ENCODE measurements at places on chromosomes 7 and 10.

DNA sequence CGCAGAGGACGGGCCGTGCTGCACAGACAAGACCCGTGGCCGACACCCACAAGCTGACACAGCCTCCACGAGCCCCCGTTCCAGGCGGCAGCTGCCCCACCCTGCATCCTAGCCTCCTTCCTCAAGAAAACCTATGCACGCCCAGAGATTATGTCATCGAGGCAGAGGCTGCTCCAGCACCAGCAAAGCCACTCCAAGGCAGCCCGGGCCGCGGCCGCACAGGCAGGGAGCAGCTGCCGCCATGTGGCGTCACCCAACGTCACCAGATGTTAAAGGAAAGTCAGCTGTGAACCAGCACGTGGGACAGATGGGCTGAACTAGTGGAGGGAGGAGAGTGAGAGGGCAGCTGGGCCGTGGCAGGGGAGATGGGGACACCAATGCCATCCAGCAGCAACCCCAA, 59.8 kb downstream of the STK32C start:
- DNase-seq, result no peak

- DNase-seq, result no peak
Measured at GRCh38 chr10:28075424-28075823, 76.5 kb upstream of the ODAD2 start.

- no peak for DNase-seq
Measured at GRCh38 chr7:80346704-80347103, 165.2 kb downstream of the GNAT3 start.

- DNase-seq, result no peak
Measured at GRCh38 chr10:111522551-111522950, 445.7 kb downstream of the ADRA2A start.

DNA sequence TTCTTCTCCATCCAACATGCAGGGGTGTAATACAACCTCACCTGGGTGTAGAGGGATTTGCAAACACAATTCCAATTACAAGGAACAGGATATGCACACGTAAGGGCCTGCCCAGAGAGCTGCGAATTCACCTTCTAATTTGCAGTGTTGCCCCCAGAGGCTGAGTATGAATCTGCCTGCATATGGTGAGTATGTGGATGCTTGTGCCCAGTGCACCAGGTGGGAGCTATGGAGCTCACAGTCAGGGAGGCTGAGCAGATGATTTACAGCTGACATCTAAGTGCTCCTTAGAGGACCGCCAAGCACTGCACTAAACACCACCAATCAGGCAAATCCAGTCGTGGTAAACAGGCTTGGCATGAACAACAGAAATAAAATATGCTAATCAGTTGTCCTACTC, 132.0 kb downstream of the RELN start:
- no peak for DNase-seq

- DNase-seq, result no peak
Measured at GRCh38 chr7:55252386-55252785, 112.8 kb upstream of the LANCL2 start.

GRCh38 chr7:100627238-100627549, 14.2 kb downstream of the TFR2 start:
- no peak for DNase-seq

GRCh38 chr10:6427357-6427959, 152.6 kb downstream of the PRKCQ start:
- no peak for DNase-seq

- DNase-seq, result no peak
Measured at GRCh38 chr10:37871143-37871542, 13.7 kb upstream of the ZNF248 start.

- no peak for DNase-seq
Measured at GRCh38 chr10:93591065-93591808, 9.8 kb downstream of the RBP4 start.
